ENCODE measurements at places on chromosomes 5 and 9. TPM values are rescaled to one million over a fixed set of nuclear protein-coding genes. Genes with fewer than 3 reads are reported as not detected.

GRCh38 chr5:68331192-68332079, 115.9 kb downstream of the PIK3R1 start:
- H3K27ac ChIP-seq, result no peak overlapping the region
- no peaks in the 10 kb centered on the region for H3K36me3 ChIP-seq
- DNase-seq, result no peak
- no peaks in the 10 kb centered on the region for H3K27me3 ChIP-seq

DNA sequence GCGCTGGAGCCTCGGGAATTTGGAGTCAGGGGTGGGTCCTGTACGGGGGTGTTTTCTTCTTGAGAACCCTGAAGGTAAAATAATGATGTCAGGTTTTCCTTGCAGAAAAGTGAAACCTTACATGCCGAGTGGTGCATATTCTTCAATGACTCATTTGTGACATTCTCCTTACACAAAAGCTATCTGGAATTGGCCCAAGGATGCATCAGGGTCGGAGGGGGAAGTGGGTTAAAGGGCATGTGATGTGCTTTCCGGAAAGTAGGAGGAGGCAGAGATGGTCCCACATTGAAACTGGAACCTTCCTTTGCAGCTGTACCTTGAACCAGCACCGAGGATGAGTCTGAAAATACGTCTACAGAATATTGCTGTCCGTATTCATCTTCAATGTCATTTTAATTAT, 411.2 kb upstream of the IRX4 start:
- no peaks in the 10 kb centered on the region for H3K36me3 ChIP-seq
- no peaks in the 10 kb centered on the region for H3K27me3 ChIP-seq
- H3K4me3 ChIP-seq, result no peak overlapping the region
- H3K27ac ChIP-seq, result no peak overlapping the region
- no peak for DNase-seq

ARID3C gene
- 0.16 TPM for total RNA-seq

DNA sequence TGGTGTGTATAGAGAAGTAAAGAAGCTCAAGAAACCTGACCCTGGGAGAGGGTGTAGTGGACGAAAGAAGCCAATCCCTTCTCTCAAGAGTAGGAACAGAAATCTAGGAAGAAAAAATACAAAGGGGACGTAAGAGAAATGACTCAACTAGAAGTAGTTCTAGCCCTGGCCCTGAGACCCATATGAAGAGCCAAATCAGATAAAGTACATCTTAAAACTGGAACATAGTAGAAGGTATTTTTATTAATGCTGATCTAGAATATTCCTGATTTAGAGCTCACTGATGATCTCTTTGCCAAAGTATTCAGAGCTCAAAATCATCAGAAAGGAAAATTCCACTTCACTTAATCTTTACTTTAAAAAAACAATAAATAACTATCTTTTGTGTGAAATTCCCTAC, 184.8 kb downstream of the MLLT3 start:
- DNase-seq, result no peak
- H3K4me3 ChIP-seq, result no peak overlapping the region
- no peaks in the 10 kb centered on the region for H3K36me3 ChIP-seq
- no peak overlapping the region for H3K27ac ChIP-seq

DNA sequence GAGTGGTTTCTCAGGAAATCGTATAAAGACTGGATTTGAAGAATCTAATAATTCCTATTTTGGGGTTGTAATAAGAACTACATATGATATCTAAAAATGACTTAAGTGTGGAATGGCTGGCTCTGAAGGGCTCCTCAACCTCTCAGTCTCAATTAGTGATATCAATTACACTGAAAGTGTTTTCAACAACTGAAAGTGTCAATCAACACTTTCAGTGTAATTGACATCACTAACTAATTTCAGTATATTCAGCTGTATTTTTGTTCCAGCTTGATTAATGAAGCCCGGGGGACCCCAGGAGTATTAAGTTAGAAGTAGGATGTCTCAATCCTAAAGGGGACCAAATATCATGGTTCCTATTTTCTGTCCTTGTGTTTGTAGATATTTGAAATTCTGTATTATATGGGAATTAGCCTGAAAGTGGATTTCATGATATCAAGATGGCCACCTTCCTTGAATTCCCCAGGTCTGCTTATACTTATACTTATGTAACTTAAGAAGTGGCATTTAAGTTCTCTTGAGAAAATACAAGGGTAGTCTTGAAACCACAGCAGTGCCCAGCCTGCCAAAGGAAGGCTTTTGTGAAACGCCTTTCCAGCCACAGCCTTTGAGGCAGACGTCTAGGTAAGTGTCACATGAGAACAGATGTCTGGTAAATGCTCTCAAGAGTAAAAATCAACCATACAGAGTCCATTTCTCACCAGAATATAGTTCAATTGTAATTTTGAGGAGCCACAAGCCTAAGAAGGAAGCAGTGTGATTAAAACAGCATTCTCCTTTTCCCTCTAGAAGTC, 4.6 kb downstream of the BASP1 start:
- no peak overlapping the region for H3K4me3 ChIP-seq
- no peaks in the 10 kb centered on the region for H3K36me3 ChIP-seq
- H3K27ac ChIP-seq, result no peak overlapping the region
- H3K4me1 ChIP-seq, result no peaks in the 10 kb centered on the region
- peaks cover 3% of the 10 kb centered on the region for H3K27me3 ChIP-seq

- no peaks in the 10 kb centered on the region for H3K27me3 ChIP-seq
- no peak overlapping the region for H3K4me3 ChIP-seq
- H3K36me3 ChIP-seq, result no peaks in the 10 kb centered on the region
- DNase-seq, result no peak
- peak overlapping the region; percentile 51 for H3K27ac ChIP-seq
Measured at GRCh38 chr5:96968074-96968473, 32.2 kb downstream of the LNPEP start.

GRCh38 chr5:173712609-173713175, 96.2 kb upstream of the BOD1 start:
- no peaks in the 10 kb centered on the region for H3K27me3 ChIP-seq
- no peak for DNase-seq
- H3K4me1 ChIP-seq, result peaks cover 4% of the 10 kb centered on the region
- H3K27ac ChIP-seq, result no peak overlapping the region
- H3K36me3 ChIP-seq, result no peaks in the 10 kb centered on the region
- H3K4me3 ChIP-seq, result no peak overlapping the region

DNA sequence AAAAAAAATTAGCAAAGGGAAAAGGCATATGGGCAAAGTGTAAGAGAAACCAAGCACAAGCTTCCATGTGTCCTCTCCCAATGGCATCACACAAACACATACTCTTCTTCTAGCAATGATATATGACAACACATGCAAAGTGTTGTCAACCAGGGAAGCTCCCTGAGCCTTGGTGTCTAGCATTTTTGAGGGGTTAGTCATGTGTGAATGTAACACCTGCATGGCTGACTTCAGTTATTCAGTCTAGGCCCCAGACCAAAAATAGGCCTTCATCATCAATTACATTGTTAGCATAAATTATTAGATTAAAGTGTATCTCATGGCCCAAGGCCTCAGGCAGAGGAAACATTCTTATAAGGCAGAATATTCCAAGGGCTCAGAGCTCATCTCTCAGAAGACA, 450.0 kb downstream of the TLE1 start:
- H3K36me3 ChIP-seq, result no peaks in the 10 kb centered on the region
- no peaks in the 10 kb centered on the region for H3K27me3 ChIP-seq
- no peak for DNase-seq
- no peak overlapping the region for H3K27ac ChIP-seq

DNA sequence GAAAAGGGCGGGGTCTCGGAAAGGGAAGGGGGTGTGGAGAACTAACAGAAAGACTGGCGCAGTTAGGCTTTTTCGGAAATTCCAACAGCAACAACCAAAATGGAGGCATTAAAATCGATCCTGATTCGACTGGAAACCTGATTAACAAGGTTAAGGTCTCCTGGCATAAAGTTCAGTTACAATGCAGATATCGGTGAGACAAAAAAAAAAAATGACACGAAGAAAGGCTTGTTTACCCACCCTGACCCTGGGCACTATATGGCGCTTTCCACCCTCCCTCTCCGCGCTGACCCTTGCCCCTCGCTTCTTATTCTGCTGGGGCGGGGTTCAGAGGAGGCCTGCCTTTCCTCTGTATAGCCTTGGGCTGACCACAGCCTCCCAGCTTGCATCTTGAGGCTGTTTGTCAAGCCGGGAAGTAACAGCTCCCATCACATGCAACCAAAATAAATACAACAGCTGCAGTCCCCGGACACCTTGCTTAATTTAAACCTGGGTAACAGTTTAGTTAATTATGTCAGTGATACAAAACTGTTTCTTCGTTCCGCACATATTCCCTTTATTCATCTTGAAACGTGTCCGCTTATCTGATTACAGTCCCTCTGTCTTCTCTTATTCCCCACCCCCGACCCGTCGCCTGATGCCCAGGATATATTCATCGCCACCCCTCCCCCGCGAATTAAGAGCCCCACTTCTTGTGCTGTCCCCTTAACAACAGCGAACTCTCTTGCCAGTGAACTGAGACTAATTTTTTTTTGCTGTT, 795 bp upstream of the PJA2 start:
- peak; percentile 87 for DNase-seq
- H3K27ac ChIP-seq, result peak overlapping the region; percentile 98
- peaks cover 38% of the 10 kb centered on the region for H3K4me1 ChIP-seq
- H3K36me3 ChIP-seq, result no peaks in the 10 kb centered on the region

DNA sequence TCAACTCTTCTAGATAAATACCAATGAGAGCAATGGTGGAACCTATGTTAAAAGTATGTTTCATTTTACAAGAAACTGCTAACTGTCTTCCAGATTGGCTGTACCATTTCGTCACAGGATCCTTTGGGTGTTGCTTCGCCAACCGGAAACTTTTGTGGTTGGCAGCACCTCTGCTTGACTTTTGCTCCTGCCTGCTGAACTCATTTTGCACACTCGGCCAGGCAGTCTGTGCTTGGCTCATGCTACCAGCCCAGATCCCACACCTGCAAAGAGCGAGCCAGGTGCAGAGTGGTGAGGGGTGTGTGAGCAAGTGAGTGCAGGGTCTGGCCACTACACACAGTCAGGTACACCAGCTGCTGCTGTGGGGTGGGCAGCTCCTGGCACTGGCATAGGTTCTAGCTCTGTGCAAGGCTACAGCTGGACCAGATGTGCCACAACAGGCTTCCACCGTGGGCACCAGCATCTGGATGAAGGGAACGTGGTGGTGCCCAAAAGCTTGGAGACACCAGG, 422.3 kb downstream of the PRR16 start:
- no peak overlapping the region for H3K4me3 ChIP-seq
- H3K36me3 ChIP-seq, result no peaks in the 10 kb centered on the region
- no peaks in the 10 kb centered on the region for H3K27me3 ChIP-seq
- DNase-seq, result no peak
- H3K27ac ChIP-seq, result no peak overlapping the region
- no peaks in the 10 kb centered on the region for H3K4me1 ChIP-seq

- H3K4me1 ChIP-seq, result no peaks in the 10 kb centered on the region
- no peak for DNase-seq
- H3K27me3 ChIP-seq, result no peaks in the 10 kb centered on the region
- no peak overlapping the region for H3K4me3 ChIP-seq
- H3K36me3 ChIP-seq, result no peaks in the 10 kb centered on the region
- H3K27ac ChIP-seq, result no peak overlapping the region
Measured at GRCh38 chr5:52077941-52078815, 694.9 kb downstream of the ISL1 start.

ACER2 gene
- 1.3 TPM for total RNA-seq

DNA sequence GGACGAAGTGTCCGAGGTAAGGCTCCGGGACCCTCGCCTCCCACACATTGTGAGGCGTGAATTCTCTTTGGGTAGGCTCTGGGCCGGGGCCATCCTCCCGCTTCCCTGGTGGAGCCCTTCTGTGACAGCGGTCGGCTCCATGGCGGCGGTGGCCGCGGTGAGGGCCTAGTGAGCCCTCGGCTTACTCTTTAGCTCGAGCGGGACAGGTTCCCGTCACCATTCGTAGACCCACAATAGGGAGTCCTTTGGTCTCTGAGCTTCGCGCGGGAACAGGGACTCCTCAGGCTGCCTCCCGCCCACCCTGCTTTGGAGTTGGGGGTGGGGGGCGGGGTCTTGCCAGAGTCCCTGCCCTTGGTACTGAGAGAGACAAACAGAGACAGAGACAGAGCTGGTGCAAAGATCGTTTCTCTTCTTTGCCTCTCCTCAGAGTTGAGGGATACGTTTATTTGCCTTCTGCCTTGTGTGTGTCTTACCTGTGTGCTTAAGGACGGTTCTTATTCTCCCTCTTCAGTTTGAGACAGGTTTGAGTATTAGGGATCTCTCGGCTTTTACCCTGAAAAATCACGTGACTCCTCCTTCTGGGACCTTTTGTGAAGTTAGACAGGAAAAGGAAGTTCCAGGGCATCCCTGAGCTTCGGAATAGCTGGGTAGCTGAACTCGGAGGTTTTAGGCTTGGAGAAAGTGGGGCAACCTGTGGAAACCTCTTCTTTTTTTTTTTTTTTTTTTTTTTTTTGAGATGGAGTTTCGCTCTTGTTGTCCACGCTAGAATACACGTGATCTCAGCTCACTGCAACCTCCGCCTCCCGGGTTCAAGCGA, 833 bp downstream of the ANKHD1 start:
- peaks cover 31% of the 10 kb centered on the region for H3K4me1 ChIP-seq
- H3K4me3 ChIP-seq, result peak overlapping the region; percentile 98
- H3K27ac ChIP-seq, result peak overlapping the region; percentile 98
- peak; percentile 67 for DNase-seq

- H3K4me3 ChIP-seq, result no peak overlapping the region
- no peak for DNase-seq
- no peaks in the 10 kb centered on the region for H3K4me1 ChIP-seq
- H3K36me3 ChIP-seq, result no peaks in the 10 kb centered on the region
- no peaks in the 10 kb centered on the region for H3K27me3 ChIP-seq
Measured at GRCh38 chr5:56095579-56096102, 100.9 kb upstream of the IL6ST start.

APBA1 gene
- 1.4 TPM for total RNA-seq

GRCh38 chr9:71079451-71079850, 42.0 kb downstream of the TRPM3 start:
- no peaks in the 10 kb centered on the region for H3K27me3 ChIP-seq
- H3K36me3 ChIP-seq, result no peaks in the 10 kb centered on the region
- no peaks in the 10 kb centered on the region for H3K4me1 ChIP-seq
- no peak overlapping the region for H3K4me3 ChIP-seq
- H3K27ac ChIP-seq, result no peak overlapping the region

DNA sequence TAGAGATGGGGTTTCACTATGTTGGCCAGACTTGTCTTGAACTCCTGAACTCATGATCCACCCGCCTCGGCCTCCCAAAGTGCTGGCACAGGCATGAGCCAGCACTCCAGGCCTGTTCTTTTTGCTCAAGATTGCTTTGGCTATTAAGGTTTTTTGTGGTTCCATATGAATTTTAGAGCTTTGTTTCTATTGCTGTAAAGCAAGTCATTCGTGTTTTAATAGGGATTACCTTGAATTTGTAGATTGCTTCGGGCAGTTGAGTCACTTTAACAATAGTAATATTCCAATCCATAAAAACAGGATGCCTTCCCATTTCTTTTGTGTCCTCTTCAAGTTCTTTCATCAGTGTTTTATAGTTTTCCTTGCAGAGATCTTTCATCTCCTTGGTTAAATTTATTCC, 22.1 kb downstream of the C6 start:
- H3K27ac ChIP-seq, result no peak overlapping the region
- no peaks in the 10 kb centered on the region for H3K36me3 ChIP-seq
- H3K4me1 ChIP-seq, result peaks cover 16% of the 10 kb centered on the region

LTC4S gene
- 6.7 TPM for total RNA-seq

All from psoas muscle (tissue), 8 donors.